Activated CD8-positive, alpha-beta T cell treated with anti-CD3 and anti-CD28 coated beads, Interleukin-2, amount 10 ng/mL, durations not matched to agents 7 days and 5 days (primary cell): ENCODE measurements at places on chromosomes 1 and 21. TPM values are rescaled to one million over a fixed set of nuclear protein-coding genes. Genes with fewer than 3 reads are reported as not detected.
A peak's percentile ranks its signal among the peaks of the same experiment; 100 is the strongest.

THEM5 gene
- not detected for total RNA-seq

SPRR1B gene
- total RNA-seq, result not detected

NID1 gene
- not detected for total RNA-seq

SYTL1 gene
- total RNA-seq, result 83.1 TPM

SPATA46 gene
- not detected for total RNA-seq

TTF2 gene
- total RNA-seq, result 135 TPM

ATF3 gene
- total RNA-seq, result 12.5 TPM

FOXD3 gene
- total RNA-seq, result not detected

DNA sequence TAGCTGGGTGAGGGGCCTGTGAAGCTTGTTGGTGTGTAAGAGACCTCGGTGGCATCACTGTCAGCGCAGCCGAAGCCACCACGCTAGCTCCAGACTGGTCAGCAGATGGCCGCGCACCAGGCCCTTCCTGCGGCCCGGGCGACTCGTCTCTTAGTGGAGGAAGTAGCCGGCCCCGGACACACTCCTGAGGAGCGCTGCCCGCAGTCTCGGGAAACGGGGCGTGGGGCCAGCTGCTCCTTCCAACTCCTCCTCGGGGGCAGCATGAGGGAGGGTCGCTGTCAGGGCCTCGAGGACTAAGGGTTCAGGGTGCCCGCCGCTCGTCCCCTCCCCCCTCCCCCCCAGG, 20.4 kb downstream of the H3-3A start:
- peak overlapping the region; percentile 79 for H3K27ac ChIP-seq
- no peak for DNase-seq
- peak overlapping the region; percentile 84 for H3K4me3 ChIP-seq
- H3K36me3 ChIP-seq, result no peaks in the 10 kb centered on the region
- peaks cover 7% of the 10 kb centered on the region for H3K27me3 ChIP-seq

DNA sequence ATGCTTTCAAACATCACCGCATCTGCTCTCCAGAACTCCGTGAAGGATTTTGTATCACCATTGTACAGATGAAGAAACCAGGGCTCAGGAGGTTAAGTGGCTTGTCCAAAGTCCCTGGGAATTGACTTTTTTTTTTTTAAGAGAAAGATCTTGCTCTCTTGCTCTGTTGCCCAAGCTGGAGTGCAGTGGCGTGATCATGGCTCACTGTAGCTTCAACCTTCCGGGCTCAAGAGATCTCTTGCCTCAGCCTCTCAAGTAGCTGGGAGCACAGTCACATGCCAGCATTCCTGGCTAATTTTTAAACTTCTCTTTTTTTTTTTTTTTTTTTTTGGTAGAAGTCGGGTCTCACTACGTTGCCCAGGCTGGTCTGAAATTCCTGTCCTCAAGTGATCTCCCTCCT, 6.9 kb upstream of the TAS1R2 start:
- H3K4me1 ChIP-seq, result no peaks in the 10 kb centered on the region
- no peaks in the 10 kb centered on the region for H3K36me3 ChIP-seq
- DNase-seq, result no peak
- H3K27ac ChIP-seq, result no peak overlapping the region

DNA sequence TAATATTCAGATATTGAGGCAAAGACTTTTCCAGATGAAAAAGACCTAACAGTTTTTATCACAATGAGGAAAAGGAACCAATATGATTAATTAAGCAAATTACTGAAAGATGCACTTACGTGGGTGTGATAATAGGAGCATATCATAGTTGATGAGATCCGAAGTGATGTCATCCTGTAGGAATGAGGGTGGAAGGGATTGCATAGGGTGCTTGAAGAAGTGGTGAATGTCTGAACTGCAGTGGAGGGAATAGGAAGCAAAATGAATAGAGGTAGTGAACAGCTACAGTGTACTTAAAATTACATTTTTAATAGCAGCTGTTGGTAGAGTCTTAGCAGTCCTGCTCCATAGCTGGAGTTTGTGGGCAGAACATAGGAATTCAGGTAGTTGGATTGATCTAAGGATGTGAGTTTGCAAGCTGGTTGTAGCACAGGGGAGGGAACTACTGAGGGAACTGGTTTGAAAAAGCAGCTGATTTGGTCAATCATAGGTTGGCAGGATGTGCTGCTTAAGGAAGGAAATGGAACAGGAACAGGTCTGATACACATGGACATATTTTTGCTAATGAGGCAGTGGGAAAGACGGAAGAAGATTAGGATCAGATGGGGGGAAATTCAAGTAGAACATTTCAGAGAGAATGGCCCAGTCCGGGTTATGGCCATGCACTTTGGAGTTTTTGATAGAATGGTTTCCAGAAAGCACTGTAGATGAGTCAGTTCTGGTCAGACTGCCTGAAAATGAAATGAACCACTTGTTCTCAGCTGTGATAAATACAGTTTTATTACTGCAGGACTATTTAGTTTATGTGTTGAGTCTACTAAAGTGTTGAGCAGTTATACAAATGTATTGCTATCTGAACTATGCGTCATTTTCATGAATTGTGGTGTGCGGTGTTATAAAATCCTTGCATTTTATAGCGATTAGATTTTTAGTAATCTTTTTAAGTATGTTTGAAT, 155.8 kb downstream of the RYR2 start:
- H3K36me3 ChIP-seq, result no peaks in the 10 kb centered on the region
- no peak for DNase-seq
- no peak overlapping the region for H3K4me3 ChIP-seq
- no peak overlapping the region for H3K27ac ChIP-seq
- no peaks in the 10 kb centered on the region for H3K4me1 ChIP-seq

DNA sequence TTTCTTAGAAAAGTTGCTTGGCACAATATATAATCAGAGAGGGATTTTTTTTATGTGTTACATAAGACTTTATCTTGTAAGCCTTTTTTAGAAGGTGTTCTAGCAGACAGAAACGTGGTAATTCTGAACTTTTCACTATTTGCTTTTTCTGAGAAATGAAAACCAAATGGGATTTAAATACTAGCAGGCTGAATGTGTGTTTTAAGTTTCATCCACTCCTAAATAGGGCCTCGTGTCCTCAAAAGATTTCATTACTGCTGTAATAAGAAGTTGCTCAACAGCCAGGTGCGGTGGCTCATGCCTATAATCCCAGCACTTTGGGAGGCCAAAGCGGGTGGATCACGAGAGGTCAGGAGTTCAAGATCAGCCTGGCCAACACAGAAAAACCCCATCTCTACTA, 44.7 kb upstream of the FMO2 start:
- no peak overlapping the region for H3K27ac ChIP-seq
- no peak overlapping the region for H3K4me3 ChIP-seq
- no peaks in the 10 kb centered on the region for H3K36me3 ChIP-seq
- H3K27me3 ChIP-seq, result no peaks in the 10 kb centered on the region
- no peaks in the 10 kb centered on the region for H3K4me1 ChIP-seq

- no peaks in the 10 kb centered on the region for H3K36me3 ChIP-seq
- no peak for DNase-seq
- no peaks in the 10 kb centered on the region for H3K4me1 ChIP-seq
- no peak overlapping the region for H3K27ac ChIP-seq
These were observed 121.2 kb downstream of the EPHB2 start for GRCh38 chr1:22831729-22832413.

DNA sequence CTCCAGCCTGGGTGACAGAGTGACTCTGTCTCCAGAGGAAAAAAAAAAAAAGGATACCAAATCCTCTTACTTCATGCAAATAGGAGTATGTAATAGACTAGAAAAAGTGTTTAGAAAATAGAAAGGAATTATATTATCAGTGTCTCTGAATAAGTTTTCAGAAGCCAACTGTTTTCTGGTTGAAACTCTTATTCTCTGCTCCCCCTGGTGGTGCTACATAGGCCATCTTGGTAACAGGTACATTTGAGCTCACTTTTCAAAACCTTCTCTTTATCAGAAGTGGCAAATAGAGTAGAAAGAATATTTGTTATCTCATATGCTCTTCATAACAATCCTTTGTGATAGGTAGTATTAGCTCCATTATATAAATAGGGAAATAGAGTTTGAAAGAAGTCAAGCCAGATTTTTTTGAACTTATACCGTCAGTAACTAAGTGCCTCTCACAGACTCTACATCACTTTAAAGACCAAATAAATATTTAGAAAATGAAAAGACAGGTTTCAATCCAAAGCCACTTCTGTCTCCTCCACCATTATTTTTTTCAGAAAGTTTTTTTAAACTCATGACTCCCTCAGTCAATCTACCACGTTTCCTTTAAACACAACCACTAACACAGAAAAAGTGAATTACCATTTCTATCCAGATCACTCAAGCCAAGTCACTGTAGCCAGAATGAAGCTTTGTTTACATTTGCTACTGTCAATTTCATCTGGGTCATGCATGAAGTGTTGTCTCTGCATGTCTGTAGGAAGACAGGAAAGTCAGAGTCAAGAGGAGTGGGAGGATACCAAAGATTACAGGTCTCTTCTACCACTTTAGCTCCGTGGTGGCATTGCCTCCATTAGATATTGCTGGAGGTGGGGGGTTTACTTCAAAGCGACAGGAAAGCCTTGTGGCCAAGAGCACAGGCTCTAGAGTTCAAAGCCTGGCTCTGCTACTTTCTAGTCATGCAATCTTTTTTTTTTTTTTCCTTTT, 45.6 kb downstream of the IL23R start:
- peak; percentile 77 for DNase-seq
- H3K27me3 ChIP-seq, result no peaks in the 10 kb centered on the region
- H3K27ac ChIP-seq, result peak overlapping the region; percentile 74

DNA sequence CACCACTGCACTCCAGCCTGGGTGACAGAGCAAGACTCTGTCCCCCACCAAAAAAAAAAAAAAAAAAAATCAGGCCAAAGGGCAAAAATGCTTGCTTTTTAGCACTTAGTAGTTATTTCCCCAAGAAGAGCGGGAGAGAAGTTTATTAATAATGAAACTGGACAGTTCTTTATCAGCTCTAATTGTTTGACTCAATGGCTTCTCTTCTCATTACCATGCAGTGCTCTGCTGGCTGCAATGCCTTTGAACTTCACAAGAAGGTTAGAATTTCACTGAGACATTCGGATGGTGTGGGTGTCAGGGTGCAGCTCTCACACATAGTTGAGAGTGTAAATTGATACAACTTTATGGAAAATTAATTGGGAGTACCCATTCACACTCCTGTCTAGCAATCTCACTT, 63.7 kb downstream of the EDARADD start:
- H3K27ac ChIP-seq, result no peak overlapping the region
- no peaks in the 10 kb centered on the region for H3K36me3 ChIP-seq
- no peak overlapping the region for H3K4me3 ChIP-seq

DNA sequence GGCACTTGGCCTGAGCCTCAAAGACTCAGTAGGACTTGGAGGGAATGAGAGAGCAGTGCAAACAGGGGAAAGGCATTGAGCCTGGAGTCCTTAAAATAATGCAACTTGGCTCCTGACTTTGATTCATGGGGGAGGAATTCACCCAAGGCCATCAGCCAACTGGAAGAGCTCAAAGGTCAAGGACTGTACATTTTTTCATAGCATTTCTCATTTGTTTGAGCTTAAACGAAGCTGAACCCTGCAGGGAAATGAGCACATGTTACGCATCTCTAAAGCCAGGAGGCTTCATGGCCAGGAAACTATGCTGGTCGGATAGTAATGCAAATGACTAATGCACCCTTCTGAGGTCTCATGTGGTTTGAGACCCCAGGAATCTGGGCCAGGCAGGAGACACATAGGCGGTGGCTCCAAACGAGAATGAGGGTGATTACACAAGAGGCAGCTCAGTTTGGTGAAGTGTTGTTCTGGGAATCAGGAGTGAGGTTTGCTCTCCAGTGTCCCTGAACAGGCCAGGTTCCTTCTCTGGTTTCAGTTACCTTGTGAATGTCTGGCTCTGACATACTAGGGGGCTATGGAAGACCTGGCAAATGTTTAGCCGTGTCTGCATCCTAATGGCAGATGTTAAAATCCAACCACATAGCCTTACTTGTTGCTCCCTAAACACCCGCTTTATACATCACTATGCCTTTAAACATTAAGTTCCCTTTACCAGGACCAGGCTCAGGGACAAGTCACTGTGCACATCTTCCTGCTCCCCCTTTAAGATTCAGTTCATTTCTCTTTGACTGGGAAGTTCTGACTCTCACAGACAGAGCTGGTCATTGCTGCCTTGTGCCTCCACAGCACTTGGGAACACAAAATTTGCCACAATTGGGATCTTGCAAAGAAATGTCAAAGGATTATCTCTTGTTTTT, 503.9 kb upstream of the USP24 start:
- no peak for DNase-seq
- H3K36me3 ChIP-seq, result no peaks in the 10 kb centered on the region
- H3K4me1 ChIP-seq, result no peaks in the 10 kb centered on the region
- no peak overlapping the region for H3K27ac ChIP-seq
- H3K27me3 ChIP-seq, result no peaks in the 10 kb centered on the region
